Activated T-helper 1 cell treated with Interleukin-2 at 50 U/mL for 16 hours (primary cell): ENCODE measurements at places on chromosomes 7 and 10.

- DNase-seq, result no peak
These were observed 69.9 kb downstream of the SYPL1 start for GRCh38 chr7:106042196-106042611.

GRCh38 chr7:24800073-24800472 lies 42.8 kb upstream of the GSDME start:
- no peak for DNase-seq

- DNase-seq, result no peak
These were observed 284.6 kb downstream of the RPS24 start for GRCh38 chr10:78318305-78318704.

DNA sequence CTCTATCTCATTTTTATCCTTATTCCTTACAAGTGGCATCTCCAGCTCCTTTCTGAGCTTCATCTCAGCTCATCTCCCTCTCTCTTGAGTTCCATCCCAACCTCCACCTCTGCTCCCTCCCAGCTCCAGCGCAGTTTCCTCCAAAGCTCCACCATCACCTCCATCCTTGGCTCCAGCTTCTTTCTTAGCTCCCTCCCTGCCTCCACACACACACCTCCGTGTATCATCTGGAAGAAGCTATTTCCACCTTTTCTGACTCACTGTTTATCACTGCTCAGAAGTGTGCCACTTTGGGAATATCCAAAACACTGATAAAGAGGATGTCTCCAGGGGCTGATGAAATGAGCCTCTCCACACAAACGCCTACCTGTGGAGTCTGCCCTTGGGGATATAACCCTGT lies 481.4 kb downstream of the PTPRN2 start:
- no peak for DNase-seq

DNA sequence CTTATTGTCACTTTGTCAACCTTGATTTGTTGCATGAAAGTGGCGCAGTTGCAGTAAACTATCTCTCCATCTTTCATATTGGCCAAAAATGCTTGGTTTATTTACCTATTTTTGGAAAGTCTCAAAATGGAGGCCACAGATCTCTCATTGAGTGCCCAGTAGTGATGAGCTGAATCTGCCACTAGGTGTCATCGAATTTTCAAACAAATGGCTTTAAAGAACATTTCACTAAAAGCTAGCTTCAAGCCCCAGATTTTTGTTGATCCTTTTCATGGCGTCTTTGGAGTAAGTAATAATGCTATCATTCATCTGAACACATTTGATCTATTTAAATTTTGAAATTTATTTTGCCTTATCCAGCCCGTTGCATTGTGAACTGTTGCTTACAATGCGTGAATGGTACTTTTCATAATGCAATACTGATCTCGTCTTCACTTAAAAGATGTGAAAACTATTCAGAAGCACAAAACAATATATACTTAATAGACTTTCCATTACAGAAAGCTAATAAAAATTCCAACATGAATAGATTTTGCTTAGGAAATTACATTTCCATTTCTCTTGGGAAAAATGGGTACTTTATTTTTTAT lies 236.2 kb downstream of the DNAJB9 start:
- DNase-seq, result no peak

DNA sequence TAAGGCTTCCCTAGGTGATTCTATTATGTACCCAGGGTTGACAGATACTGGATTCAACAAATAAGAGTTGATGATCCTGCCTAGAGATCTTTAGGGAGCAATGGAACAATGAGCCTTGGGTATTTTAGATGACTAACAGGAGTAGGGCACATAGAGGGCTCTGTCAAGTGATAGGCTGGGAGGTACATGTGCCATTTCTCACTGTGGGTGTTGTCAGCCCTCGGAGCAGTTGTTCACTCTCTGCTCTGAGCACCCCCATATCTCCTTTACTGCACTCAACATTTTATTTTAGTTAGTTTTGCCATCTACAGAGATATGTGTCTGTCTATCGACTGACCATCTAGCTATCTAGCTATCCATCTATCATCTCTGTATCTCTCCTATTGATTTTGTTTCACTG lies 950.6 kb downstream of the TYW1 start:
- DNase-seq, result no peak

GRCh38 chr7:123727071-123727837 lies 21.5 kb downstream of the WASL start:
- no peak for DNase-seq

DNA sequence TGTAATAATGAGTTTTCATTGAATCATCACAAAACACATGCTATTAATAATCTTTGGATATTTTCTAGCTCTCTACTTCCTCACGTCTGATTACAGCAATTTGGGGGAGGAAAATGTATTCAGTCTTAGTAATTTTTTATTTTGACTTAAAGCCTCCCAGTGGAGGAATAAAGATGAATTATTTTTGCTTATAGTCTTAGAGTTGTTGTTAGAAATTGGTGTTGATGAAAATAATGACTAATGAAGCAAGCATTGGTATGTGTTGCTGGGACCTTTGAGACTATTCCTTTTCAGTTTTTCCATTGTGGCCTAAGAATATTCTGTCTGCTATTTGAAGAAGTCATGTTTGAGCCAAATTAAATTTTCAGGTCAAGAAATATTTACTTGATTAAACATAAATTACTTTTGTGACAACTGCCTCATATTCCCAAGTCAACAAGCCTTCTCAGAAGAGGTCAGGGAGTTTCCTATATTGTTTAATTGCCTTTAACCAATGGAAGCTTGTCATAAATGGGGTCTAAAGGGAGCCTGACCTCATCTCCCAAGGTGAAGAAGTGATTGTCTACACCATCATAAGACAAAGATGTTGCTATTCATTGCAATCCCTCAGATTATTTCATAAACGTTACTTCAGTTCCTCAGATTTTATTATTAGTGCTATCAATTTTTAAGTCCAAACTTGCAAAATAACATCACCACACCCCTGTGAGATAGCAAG lies 90.0 kb downstream of the ST7 start:
- DNase-seq, result no peak

DNA sequence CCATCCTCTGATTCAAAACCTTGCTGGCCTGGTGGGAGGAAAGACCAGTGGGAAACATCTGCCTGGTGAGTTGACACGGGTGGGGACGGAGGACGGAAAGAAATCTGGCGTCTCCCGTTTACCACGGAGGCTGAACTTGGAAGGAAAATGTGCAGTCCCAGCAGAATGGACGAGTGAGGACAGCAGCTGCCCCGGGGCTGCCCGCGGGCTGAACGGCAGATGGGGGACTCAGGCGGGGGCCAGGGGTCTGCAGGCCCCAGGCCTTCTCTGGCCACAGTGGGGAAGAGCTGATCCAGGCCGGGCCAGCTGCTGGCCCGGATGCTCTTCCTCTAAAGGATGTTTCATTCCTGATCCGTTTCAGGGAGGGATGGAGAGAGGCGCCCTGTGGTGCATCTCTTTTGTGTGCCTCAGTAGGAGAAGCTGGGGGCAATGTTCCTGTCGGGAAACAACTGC lies 147.5 kb upstream of the CHST15 start:
- DNase-seq, result no peak

DNA sequence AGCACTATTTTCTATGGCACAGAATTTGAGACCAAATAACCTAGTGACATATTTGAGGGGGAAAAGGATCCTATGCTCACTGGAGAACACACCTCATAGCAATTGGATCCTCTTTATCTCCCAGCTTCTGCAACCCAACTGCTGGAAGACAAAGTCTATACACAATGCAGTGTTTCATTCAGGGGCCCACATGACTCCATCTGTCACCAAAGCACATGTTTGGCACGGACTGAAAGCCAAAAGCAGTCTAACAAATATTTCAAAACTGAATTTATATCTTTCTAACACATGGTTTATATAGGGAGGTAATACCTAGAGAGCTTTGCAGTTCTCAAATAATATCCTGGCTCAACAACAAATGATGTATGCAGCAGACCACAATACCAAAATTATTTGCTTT lies 39.2 kb downstream of the ADAM12 start:
- no peak for DNase-seq

- DNase-seq, result no peak
These were observed 116.5 kb downstream of the ADARB2 start for GRCh38 chr10:1620803-1621202.
